ENCODE measurements at places on chromosomes 5 and 9. TPM values are rescaled to one million over a fixed set of nuclear protein-coding genes. Genes with fewer than 3 reads are reported as not detected.
A peak's percentile ranks its signal among the peaks of the same experiment; 100 is the strongest.

The STPG3 gene
- not detected for total RNA-seq

The SLC36A3 gene
- total RNA-seq, result not detected

The CXCL14 gene
- 13.0 TPM for total RNA-seq

The OLFM1 gene
- total RNA-seq, result 125 TPM

The ENHO gene
- total RNA-seq, result 63.9 TPM

The OR1K1 gene
- total RNA-seq, result not detected

The SPINK7 gene
- total RNA-seq, result not detected

GRCh38 chr5:133247151-133247709 is 195.4 kb downstream of the HSPA4 start:
- DNase-seq, result no peak

GRCh38 chr5:168969326-168969886 is 331.5 kb downstream of the SLIT3 start:
- no peak for DNase-seq

- DNase-seq, result no peak
Measured at GRCh38 chr5:102313912-102314311, 17.8 kb upstream of the SLCO4C1 start.

DNA sequence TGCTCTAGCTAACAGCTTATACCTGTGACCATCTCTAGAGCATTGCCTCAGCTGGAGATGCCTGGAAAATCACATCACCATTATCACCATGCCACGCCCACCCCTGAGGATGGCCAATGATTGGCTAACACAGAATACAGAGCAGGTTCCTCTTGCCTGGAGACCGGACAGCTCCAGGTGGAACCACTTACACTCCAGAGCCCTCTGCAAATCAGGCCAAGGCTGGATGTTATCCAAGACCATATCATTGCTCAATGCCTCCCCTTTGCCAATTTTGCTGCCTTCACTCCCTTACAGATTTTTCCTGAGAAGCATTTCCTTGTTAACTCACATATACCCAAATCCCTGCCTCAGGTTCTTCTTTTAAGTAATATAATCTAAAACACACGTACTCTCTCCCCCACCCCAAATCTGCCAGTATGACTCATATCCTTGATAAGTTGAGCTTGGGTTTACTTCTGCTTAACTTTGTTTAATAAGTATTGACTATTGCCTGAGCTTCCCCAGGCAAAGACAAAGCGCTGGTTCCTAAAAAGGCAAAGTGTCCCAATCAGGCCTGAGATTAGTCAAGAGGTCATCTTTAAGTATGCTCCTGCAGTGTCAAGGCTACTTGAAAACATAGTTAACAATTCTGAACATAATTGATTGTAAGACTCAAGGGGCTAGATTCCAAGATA is 309.6 kb downstream of the EPB41L4A start:
- DNase-seq, result no peak

DNA sequence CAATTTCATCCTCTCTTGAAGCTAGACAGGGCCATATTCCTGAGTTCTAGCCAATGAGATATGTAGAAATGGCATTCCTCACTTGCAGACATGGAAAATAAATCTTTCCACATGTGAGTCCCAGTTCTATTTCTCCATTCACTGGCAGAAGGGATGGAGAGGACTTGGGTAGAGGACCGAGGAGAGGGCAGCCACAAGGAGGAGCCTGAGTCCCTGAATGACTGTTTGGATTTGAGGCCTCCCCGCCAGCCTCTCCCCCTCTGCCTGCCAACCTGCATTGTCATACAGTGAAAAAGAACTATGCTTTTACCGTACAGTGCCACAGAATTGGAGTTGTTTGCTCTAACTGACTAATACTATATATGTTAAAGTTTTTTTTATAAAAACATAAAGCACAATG is 583.0 kb upstream of the WWC1 start:
- DNase-seq, result no peak

DNA sequence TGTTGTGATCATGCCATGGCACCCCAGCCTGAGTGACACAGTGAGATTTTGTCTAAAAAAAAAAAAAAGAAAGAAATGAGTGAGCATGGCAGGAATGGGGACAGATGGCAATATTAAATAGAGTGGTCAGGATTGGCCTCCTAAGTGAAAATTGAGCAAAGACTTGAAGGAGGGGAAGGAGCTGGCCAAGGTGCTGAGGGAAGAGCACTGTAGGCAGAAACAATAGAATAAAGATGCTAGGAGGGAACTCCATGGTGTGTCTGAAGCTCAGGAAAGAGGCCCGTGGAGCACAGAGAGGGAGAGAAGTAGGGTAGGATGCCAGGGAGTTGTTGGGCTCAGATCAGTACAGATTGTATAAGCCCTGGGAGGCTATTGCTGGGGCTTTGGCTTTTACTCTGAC is 64.4 kb upstream of the PCAT7 start:
- DNase-seq, result no peak

DNA sequence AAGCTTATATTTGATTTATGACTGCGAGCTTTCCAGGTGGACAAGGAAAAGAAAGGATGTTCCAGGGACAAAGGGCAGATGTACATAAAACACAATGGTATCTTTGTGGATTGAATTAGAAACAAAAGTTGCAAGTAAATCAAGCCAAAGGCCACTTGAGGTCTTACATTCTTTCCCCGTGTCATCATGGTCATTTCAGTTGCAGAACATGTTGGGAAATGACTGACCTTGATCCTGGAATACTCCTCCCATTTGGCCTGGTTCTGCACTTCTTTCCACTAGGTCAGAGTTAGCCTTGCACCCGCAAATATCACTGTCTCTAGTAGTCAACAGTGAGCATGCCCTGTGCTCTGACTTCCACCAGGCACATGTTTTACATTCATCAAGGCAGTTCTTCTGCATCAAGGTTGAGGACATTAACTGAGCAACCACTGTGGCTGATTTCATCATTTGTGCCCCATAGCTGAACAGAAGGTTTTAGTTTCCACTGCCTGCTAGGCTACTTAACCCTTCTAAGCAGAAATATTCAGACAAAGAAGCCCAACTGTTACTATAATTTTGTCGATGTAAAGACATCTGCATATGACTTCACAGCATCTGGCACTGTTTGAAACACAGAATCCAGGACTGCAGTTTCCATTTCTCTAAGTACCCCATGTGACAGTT is 1161.7 kb upstream of the DMAC1 start:
- peak; percentile 61 for DNase-seq

- DNase-seq, result no peak
Measured at GRCh38 chr9:130914417-130915095, 17.9 kb upstream of the QRFP start.

GRCh38 chr5:53430618-53431252 is 49.7 kb upstream of the FST start:
- DNase-seq, result no peak

- no peak for DNase-seq
Measured at GRCh38 chr9:95910770-95911340, 35.4 kb downstream of the ERCC6L2 start.

DNA sequence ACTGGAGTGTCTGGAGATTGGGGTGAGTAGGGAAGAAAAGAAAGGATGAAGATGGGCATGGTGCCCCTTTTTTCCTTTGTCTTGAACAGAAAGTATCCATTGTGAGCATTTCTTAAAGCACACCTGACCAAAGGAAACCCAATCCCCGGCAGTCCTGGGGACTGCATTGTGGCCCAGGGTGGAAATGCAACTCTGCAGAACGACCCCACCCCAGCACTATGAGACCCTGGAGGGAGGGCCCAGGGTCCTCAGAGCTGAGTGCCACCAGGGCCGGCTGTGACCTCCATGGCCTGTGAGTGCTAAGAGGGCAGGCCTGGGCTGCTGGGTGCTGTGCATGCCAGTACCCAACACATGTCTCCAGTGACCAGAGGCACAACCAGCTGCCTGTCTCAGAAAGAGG is 18.5 kb downstream of the EEIG1 start:
- no peak for DNase-seq

All from spinal cord (tissue), 10 donors.